ENCODE measurements at places on chromosomes 2 and 18.

DNA sequence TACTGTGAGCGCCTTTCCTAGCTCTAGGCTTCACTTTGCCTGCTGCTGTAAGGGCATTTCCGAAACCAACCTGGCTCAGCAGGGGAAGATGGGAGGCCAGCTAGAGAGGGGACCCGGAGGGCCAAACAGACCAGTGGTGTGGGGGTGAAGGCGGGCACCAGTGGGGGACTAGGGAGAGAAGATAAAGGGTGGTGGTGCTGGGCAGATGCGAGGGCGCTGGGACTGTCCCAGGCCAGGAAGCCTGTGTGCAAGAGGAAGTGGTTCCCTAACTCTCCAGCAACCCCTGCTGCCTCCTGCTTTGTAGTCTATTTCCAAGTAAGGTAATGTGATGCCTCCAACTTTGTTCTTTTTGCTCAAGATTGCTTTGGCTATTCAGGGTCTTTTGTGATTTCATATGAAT lies 73.1 kb downstream of the DNAH7 start:
- DNase-seq: no peak

- no peak for DNase-seq
Measured at GRCh38 chr2:142174176-142174575, 43.4 kb upstream of the LRP1B start.

DNA sequence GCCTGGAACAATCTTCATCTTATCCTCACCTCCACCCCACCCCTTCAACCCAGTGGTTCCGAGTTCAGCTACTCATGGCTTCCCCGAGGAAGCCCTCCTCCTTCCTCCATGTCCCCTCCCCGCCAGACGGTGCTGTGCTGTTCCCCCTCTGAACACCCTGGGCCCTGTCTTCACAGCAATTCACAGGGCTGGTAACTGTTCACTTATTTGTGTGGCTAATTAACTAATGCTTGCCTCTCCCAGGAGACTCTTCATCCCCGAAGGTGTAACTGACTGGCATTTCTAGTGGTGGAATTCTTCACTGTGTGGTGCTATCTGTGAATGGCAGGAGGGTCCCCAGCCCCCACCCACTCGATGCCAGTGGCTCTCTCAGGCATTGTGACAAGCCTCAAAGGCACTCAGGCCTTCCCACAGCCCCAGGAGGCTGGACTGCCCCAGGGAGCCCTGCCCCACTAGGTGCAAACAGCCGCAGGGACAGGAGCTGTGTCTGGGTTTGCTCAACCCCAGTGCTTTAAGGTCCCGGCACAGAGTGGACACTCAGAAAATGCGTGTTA lies 133.7 kb upstream of the ID2 start:
- no peak for DNase-seq

DNA sequence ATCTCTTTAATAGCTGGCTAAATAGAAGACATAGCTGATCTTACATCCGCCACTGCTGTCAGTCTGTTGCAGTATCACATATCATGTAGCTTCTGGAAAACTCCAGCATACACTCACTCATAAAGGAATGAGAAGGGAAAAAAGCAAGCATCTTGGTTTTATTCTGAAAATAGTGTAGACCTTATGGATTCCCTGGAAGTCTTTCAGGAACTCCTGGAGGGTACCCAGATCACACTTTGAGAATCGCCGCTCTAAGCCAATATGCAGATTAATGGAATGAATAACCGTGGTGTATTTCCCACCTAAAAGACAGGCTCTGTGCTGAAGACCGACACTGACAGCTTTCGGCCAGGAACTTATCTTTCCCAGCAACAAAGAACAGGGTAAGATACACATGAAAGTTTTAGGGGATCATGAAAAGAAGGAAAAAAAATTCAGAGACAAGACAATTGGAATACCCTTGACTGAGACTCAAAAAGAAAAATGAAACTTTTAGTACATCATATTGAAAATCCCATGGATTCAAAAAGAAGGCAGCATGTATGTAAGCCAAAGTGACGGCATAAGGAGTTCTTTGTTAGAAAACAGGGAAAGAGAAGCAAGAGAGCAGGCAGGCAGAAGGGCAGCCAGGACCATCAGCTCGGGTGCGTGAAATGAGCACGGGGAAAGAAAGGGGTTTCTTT lies 56.4 kb upstream of the SEC11C start:
- no peak for DNase-seq

DNA sequence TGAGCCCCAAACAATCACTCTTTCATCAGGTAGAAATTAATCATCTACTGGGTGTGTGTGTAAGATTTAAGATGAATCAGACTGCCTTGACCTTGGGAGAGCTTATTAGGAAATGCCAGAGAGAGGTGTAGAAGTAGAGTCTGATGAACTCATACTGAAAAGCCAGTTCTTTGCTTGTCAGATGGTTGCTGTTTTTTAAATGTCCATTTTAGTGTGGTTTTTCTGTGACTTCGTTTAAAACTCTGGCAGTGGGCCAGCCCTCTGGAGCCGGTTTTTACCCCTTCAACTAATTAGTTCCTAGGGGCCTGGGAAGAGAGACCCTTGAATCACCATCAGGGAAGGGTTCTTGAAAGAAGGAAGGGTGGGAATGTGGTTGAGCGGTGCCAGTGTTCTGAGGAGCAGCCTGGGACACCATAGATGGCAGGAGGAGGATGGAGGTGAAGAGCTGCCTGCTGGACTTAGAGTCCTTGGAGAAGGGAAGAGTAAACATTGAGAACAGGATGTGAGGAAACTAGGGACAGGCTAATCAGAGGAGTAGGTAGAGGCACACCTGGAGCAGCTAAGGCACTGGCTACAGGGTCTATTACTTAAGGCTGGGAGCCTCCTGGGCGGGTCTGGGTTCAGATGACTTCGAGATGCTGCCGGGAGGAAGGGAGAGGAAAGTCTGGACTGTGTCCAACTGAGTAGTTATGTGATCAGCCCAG lies 66.1 kb downstream of the LRRFIP1 start:
- DNase-seq: no peak

DNA sequence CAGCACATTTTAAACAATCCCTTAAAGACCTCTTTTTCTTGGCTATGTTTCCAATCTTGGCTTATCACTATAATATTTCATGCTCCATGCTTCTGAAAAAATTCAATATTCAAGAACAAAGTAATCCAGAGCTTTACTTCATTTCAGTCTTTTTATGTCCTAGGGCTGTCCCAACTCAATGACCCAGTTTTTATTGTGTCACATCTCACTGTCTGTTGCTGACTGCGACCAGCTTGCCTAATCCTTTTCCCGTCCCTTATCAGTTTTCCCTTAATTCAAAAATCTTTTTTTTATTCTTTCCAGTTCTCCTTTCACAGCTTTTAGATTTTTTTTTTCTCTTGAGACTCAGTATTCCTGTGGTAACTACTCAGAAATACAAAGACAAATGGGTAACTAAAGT lies 10.2 kb downstream of the TMEM17 start:
- DNase-seq: no peak

- no peak for DNase-seq
Measured at GRCh38 chr2:11311543-11311942, 32.9 kb downstream of the ROCK2 start.

- no peak for DNase-seq
Measured at GRCh38 chr2:159897081-159897480, 99.1 kb upstream of the CD302 start.

- DNase-seq: no peak
Measured at GRCh38 chr2:111005821-111006220, 114.9 kb upstream of the BCL2L11 start.

GRCh38 chr2:134246154-134246874 lies 7.6 kb upstream of the MGAT5 start:
- no peak for DNase-seq

- DNase-seq: no peak
Measured at GRCh38 chr2:130338793-130339345, 3.8 kb upstream of the IMP4 start.

DNA sequence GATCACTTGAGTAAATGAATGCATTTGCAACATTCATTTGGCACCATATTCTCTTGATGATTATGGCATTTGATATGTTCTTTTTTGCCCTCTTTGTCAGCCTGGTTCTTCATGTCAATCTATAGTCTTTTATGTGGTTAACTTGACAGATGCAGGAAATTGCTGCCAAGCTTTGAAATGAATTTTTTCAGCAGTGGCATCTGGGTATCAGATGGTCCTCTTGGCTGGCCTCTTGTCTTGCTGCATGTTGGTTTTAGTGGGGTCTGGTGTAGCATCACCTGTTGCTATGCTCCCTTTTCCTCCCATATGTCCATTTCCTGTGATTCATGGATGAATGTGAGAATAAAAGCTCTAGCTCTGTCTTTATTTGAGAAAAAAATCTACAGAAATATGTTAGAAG lies 119.9 kb downstream of the DPP4 start:
- no peak for DNase-seq

GRCh38 chr2:42819160-42819559 lies 26.8 kb upstream of the HAAO start:
- DNase-seq: no peak

- DNase-seq: no peak
Measured at GRCh38 chr2:19460761-19461160, 102.3 kb upstream of the OSR1 start.

DNA sequence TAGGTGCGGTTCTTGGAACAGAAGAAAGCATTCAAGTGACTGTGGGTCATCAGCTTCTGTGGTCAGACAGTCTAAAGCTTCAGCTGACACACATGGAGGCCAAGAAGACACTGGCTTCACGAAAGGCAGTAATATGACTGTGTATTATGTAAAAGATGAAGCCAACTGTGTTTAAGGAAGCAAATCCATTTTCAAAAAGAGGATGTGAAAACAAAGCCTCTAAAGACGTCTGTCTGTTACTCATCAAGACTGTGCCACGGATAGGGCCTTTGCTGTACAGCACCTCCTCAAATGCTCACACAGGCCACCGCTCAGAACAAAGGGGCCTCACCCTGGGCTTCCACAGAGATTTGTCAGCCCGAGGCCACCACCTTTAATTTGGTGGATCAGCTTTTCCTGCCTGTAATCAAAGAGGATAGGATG lies 21.1 kb upstream of the TMEM163 start:
- DNase-seq: no peak

GRCh38 chr2:197254776-197255530 lies 55.6 kb downstream of the ANKRD44 start:
- DNase-seq: no peak

- DNase-seq: no peak
Measured at GRCh38 chr2:171754254-171754939, 67.1 kb downstream of the DYNC1I2 start.

DNA sequence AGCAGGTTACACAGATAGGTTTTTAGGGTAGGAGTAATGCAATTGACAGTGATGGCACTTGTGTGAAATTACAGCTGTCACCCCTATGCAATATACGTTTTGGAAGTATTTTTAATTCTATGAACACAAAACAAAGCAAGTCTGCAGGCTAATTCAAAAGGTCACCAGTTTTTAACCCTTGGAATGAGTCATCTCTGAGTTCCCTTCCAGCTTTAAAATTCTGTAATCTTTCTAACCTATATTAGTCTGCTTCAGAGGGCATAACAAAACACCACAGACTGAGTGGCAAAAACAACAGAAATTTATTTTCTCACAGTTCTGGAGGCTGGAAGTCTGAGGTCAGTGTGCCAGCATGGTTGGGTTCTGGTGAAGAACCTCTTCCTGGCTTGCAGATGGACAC lies 596.9 kb upstream of the HNMT start:
- DNase-seq: no peak

- DNase-seq: no peak
Measured at GRCh38 chr2:127408004-127408806, 10.0 kb upstream of the PROC start.

- no peak for DNase-seq
Measured at GRCh38 chr2:25375989-25376545, 34.3 kb upstream of the DNMT3A start.

DNA sequence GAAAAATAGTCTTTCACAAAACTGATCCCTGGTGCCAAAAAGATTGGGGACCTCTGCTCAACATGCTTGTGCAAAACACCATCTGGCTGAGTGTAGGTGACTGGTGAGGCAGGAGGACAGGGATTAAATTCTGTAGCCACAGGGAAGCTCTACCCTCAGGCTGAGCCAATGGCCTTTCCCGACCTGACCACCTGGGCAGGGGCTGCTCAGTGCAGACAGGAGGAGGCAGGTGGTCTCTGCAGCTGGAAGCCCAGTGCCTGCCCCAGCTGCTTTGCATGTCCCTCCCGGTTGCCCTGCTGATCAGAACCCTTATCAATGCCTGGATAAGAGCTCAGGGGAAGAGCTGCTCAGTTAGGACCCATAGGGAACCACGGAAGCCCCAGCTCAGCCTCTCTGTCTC lies 235.3 kb downstream of the ANKRD36 start:
- no peak for DNase-seq

DNA sequence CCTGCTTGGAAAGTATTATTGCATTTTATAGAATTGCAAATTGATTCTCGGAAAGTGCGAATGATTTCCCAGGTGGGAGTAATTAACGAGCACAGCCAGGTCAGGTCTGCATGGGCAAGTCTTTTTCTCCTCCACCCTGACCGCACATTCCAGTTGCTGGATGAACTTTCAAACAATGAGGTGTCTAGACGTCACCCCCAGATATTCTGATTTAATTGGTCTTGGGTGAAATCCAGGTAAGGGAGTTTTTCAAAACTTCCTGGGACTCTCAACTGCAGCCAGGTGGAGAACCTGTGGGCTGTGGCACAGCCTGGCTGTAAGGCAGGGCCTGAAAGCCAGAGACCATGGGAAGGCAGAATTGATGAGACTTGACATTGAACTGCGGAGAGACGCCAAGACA lies 15.9 kb upstream of the RNF152 start:
- peak; percentile 69 for DNase-seq

DNA sequence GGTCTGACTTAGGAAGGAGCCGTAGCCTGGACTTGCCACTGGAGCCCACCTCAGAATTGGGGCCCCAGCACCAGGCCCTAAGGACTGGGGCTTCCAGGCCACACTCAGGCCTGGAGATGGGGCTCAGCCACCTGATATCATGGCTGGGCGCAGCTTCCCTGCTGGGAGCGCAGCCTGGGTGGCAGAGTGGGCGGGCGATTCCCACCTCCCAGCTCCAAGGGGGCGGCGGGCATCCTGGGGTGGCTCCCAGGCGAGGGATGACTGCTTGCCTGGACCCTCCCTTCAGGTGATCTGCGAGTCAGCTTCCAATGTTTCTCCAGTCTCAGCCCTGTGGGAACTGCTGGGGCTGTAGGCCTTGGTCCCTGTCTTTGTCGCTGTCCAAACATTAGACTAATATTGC lies 20.1 kb downstream of the GPR35 start:
- DNase-seq: no peak

GRCh38 chr18:9704233-9705118 lies 3.6 kb upstream of the RAB31 start:
- DNase-seq: no peak

DNA sequence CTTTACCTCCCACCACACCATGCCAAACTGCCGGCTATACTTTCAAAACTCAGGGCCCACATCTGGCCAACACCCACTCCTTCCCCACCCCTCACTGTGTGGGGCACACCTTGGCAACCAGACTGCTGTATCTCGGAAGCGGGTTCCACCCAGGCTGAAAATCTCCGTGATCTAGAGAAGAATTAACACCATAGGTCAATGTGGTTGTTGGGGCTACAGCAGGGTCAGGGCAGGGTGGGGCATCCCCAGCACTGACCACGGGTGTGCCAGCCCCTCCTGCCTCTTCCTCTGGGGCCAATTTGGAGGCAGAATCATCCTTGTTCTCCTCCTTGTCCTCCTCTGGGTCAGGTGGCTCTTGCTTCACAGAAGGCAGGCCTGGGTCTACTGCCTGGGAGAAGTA lies 6.3 kb upstream of the CFAP53 start:
- no peak for DNase-seq

Measured in keratinocyte (primary cell).